Cortex of kidney (tissue), 1 donor: ENCODE measurements at places on chromosomes 4 and X.

DNA sequence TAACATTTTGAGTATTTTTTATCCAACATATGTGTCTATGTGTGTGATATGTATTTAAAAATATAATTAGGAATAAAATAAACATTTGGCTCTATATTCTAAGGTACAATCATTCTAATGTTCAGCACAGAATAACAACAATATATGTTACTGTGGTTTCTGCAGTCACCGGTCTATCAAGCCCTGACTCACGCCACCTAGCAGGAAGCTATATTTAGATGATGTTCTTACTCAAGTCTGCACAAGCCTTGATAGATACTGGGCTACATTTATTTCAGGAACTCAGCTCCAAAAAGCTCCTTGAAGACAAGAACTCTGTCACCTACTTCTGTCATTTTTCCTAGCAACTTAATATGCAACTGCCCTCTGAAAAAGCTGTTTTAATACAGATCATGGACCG is 152.0 kb upstream of the FTHL17 start:
- DNase-seq, result no peak

DNA sequence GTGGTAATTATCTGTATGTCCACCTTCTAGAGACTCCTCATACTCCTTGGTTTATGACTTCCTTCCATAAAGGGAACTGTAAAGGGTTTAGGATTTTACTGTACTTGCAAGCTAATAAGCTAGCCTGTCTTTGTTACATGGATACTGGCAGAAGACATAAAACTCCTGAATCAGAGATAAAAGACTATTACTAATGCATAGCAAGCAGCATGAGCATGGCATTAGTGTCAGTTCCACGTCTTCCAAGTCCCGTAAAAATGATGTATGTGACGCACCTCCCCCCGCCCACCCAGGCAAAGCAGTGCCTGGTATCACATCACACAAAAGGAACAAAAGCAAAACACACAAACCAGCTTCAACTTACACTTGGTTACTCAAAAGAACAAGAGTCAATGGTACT is 71.0 kb downstream of the SLC10A6 start:
- no peak for DNase-seq

- no peak for DNase-seq
Observed at GRCh38 chrX:6203462-6204215, 25.0 kb downstream of the NLGN4X start.

GRCh38 chrX:53237056-53237455 is 12.0 kb upstream of the KDM5C start:
- no peak for DNase-seq

- no peak for DNase-seq
Observed at GRCh38 chr4:102585329-102585728, 84.2 kb downstream of the NFKB1 start.

- no peak for DNase-seq
Observed at GRCh38 chr4:48255072-48255958, 14.3 kb downstream of the TEC start.

DNA sequence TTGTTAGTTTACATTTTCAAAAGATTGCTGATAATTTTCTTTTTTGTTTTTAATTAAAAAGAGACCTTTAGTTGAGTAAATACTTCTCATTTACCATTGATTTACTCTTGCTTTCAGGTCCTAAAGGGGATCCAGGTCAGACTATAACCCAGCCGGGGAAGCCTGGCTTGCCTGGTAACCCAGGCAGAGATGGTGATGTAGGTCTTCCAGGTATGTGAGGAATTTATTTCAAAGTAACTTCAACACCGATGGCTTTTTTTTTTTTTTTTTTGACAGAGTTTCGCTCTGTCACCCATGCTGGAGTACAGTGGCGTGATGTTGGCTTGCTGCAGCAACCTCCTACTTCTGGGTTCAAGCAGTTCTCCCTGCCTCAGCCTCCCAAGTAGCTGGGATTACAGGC is 135.1 kb downstream of the IRS4 start:
- DNase-seq, result no peak

DNA sequence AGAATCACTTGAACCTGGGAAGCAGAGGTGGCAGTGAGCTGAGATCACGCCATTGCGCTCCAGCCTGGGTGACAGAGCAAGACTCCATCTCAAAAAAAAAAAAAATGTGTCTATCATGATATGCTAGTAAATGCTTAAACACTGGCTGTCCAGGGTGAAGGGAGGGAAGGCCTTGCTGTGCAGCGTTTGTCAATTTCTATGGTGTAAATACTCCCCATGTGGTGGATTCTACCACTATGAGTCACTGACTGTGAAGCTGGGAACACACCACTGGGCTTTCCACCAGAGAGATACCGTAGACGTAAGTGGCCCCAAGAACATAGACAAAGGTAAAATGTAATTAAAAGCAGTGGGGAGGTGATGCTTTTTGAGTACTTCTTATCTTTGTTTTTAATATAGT is 51.3 kb upstream of the LEF1 start:
- no peak for DNase-seq

DNA sequence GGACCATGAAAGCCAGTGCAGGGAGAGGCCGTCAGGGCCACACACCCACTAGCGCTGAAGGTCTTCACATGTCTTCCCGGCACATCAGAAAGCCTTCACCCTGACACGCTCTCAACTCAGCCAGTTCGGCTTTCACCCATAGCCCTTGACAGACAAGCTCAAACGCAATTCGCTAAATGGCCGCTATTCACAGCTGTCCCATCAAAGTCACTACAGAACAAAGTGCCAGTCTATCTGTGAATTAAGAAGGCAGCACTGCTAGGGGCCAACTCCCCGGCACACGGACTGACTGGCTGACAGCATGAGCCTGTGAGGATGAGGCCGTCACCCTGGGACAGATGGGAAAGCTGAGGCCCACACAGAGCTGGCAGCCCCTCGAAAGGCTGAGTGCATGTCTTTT is 45.7 kb downstream of the ACOX3 start:
- DNase-seq, result no peak

GRCh38 chr4:53821179-53821851 is 230.0 kb upstream of the LNX1 start:
- DNase-seq, result no peak

- no peak for DNase-seq
Observed at GRCh38 chrX:1094566-1095333, 117.7 kb downstream of the CRLF2 start.

GRCh38 chr4:119597377-119597776 is 31.2 kb downstream of the PDE5A start:
- no peak for DNase-seq

DNA sequence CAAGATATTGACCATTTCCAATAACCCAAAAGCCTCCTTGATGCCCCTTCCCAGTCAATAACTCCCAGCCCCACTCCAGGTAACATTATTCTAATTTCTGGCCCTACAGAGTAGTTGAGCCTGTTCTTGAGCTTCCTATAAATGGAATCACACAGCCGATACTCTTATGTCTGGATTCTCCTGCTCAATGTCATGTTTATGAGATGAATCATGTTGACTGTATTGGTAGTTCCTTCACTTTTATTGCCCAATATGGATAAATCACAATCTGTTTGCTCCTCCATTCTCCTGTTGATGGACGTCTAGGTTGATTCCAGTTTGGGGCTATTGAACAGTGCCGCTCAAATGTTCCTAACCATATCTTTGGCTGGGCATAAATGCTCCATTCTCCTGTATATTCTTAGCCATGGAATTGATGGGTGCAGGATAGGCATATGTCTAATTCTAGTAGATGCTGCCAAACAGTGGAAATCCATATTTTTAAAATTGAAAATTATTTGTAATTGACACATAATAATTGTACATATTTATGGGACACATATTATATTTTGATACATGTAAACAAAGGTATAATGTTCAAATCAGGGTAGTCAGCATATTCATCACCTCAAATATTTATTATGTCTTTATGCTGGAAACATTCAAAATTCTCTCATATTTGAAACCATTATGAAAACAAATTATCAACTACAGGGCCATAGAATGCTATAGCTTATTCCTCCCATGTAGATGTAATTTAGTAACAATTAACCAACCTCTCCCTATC is 40.5 kb upstream of the SLC2A9 start:
- no peak for DNase-seq

DNA sequence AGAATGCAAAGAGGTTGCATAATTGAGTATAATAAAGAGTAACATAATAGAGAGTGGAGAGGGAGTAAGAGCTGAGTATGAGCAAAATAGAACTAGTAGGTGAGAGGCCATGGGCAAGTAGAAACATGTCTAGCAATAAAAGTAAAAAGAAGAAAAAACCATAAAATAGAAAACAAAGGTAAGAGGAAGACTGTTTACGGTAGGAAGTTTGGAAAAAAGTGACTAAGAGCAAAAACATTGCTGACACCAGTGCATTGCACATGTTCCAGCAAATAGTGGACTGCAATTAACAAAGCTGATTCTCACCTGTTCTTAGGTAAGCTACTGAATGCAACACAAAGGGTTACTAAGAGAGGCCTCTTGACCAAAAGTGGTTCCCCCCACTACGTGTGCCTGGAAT is 202.9 kb downstream of the TEX13A start:
- no peak for DNase-seq

DNA sequence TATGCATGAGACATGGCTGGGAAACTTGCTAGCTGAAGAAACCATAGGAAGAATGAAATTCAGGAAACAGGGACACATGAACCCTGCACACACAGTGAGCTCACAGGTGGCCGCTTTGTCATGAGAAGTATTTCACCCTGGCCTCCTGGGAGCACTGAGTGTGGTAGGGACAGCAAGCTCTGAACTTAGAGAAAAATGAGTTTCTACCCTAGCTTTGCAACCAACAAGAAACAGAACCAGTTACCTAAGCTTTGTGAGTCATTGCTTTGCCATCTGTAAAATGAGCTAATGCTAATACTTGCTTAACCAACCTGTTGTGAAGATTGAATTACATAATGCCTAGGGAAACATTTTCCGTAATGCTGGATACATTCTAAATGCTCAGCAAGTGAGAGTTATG is 206.6 kb upstream of the HS3ST1 start:
- DNase-seq, result no peak

DNA sequence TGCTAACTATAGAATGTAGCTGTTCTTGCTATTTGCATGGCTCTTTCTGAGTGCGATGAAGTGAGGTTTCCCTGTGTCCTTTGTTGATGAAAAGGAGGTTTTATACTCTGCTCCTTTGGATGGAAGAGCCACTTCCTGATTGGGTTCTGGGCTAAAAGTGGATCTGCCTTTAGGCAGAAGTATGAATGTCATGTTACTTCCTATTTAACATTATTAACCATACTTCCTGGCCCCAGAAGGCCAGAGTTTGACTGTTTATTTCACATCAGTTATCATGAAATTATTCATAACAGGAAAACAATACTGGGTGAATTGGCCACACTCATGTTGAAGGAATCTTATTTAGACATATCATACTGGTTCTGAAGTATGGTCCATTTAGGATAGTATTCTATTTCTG is 386.2 kb downstream of the PCDH7 start:
- DNase-seq, result no peak

GRCh38 chr4:63211375-63211774 is 1197.9 kb downstream of the TECRL start:
- DNase-seq, result no peak
